ENCODE measurements at places on chromosomes 3 and 15.

GRCh38 chr3:48184299-48184698 is 3.9 kb downstream of the CDC25A start:
- DNase-seq, result no peak

GRCh38 chr3:150942221-150942620 is 30.3 kb downstream of the CLRN1 start:
- DNase-seq, result no peak

- no peak for DNase-seq
These were observed 229.4 kb upstream of the AZI2 start for GRCh38 chr3:28577941-28578500.

- no peak for DNase-seq
These were observed 58.0 kb upstream of the LRTM1 start for GRCh38 chr3:54985856-54986255.

DNA sequence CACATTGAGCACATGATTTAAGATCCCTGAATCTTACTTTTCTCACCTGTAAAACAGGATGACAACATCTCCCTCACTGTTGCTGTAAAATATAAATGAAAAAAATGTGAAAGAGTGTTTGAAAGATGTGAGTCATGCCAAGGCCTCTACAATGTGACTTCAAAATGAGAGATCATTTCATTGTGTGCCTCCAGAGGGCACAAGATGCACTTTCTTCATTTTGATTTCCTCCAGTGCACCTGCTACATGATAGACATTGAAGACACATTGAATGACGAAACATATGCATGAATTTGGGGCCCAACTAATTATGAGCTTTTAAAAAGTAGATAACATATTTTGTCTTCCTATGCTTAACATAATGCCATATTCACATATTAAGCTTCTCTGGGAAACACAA is 170.3 kb downstream of the MOBP start:
- peak; percentile 27 for DNase-seq

DNA sequence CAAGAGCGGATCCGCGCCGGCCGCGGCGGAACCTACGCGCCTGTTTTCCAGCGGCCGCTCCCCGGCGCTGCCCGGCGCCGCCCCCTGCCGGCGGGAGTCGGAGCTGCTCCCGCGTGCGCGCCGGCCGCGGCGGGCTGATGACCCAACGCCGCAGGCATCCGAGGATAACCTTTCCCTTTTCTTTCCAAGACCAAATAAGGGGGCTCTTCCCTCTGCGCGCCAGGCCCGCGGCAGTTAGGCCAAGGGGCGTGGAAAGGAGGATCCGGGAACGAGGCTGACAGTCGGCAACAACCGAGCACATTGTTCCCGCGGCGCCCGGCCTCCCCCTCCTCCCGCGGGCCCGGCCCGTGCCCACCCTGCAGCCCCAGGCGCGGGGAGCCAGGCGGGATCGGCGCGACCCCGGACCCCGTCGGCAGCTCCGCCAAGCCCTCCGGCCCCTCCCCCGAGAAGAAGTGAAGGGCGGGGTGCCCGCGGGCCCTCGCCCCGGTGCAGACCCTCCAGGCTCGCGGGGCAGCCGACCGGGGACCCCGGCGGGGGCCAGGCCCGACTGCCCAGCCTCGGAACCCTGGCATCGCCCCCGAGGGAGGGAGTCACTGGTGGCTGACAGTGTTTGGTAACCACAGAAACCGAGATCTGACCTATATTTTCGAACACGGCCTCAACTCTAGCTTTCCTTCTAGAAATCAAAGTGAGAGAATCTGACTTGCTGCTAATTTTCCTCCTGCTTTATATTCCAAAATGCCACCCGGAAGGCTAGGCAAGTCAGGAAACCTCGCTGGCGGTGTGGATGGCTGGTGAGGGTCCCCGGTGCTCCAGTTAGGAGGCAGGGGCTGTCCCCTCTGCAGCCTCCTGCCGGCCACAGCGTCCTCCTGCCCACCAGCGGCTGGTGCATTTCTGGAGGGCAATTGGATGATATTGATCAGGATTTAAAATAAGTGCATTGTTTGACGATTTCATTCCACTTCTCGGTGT is 45.6 kb upstream of the SYNM start:
- DNase-seq, result peak; percentile 70

GRCh38 chr3:12437861-12438260 is 46.4 kb upstream of the TSEN2 start:
- no peak for DNase-seq

DNA sequence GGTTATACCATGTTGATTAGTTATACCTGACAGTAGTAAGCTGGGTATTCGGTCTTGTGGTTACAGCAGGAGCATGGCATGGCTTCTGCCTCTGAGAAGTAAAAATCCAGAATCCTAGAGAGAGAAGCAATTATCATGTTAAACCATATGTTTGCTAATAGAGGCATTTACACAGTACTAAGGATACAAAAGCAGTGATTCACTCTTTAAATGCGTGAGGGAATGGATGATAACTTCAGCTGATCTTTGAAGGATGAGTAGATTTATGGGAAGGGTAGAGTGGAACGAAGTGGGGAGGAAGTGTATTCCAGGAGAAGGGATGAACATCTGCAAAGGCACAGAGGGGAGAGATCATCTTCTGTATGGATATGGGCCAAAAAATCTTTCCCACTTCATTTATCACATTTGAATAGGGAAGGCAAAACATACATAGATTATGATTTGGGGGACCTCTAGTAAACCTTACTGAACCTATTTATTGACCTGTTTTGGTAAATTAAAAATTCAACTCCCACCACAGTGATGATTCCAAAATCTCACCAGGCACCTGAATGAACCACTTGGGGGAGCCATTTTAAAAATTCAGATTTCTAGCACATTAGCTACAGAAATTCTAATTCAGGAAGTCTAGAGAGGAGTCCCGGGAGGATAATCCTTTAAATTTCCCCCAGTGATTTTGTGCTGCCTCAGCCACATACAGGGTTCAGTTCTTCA is 35.1 kb downstream of the IGSF10 start:
- DNase-seq, result no peak

DNA sequence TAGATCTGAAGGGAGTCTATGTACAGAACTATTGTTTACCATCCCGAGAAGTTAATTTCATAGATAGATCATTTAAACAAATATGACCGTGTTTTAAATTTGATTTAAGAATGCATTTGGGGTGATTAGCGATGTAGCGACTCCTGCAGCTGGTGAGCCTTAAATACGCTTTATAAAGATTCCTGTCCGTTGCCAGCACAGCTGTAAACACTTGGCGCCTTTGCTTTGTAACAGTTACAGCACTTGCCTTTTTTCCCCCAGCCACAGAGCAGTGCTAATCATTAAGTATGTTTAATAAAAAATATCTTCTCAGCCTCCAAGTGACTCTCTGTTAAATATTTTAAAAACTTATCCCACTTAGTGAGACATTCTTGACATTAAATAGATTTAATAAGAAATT is 333.8 kb downstream of the FEZF2 start:
- no peak for DNase-seq

- no peak for DNase-seq
These were observed 59.0 kb upstream of the PLCL2 start for GRCh38 chr3:16825617-16826204.

DNA sequence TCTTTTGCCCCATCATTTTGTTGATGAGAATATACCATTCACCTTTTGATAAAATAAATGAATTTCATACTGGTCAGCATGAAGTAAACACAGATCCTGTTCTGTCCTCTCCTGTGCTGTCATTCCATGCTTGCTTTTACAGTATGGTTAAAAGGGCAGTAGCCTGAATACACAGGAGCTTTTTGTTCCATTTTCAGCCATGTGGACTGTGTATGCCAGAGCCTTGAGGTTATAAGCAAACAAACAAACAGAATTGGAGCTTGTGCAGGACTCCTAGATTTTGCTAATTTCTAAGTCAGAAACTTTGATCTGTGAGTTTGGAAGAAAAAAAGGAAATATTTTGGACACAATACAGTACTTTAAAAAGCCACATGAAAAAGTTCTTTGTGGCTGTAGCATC is 91.9 kb downstream of the LRRC28 start:
- no peak for DNase-seq

GRCh38 chr15:77508541-77509243 is 88.0 kb downstream of the HMG20A start:
- DNase-seq, result no peak

DNA sequence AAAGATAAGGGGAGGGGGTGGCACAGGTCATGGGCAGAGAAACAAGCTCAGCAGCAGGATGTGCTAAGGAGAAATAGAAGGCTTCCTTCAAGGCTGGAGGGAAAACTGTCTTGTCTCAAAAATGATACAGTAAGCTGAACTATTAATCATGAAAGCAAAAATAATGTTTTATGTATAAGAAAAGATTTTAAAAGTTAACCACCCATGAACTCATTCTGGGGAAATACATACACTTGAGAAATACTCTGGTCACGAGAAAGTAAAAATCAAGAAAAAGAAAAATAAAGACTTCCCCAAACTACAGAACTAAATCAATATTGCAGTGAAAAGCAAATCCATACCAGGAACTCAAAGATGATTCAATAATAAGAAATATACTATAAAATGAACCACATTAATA is 80.7 kb downstream of the KLF13 start:
- no peak for DNase-seq

DNA sequence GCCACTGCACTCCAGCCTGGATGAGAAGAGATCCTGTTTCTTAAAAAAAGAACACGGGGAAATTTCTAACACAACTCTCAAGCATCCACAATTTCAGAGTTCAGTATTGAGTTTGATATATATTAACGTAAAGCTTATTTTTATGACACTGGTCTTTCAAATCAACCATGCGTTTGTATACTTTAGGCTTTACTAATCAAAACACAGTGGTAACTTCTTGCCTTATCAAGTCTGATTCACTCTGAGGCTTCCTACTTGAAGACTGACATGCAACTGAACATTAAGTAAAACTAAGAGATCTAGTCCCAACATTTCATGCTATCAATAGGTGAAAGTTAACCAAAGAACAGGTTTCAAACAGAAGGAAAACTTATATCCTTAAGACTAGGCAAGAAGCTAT is 46.7 kb downstream of the PRTG start:
- no peak for DNase-seq

DNA sequence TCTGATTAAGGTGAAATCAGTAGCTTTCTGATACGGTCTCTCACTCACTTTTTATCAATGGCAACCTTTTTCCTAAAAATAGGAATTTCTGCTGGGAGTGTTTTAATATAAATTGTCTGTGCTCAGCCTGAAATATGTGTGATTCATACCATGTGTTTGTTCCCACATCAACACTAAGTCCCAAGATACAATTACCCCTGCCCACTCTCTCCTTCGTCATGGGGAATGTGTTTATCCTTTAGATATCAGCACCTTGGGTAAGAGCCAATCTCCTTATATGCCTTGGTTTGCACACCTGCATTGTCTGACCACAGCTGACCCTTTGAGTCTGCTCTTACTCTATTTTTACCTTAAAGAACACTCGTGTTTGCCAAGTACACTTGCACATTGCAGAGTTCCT is 356.4 kb downstream of the LPP start:
- DNase-seq, result no peak

DNA sequence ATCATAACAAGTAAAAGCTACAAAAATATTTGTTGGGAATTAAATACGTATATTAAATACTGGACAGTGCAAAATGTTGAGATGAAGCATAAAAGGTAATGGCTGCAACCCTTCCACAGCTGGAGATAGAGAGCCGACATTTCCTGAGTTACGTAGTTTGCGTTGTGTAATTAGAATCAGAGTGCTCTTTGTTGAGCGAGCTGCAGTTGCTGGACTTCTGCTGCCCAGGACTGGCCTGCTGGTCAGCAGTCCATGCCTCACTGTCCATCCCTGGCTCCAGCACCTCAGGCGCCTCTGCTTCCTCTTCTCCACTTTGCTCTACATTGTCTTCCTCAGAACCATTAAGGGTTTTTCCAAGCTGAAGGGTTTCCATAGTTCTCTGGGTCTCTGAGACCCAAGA is 28.4 kb upstream of the SHC4 start:
- no peak for DNase-seq

DNA sequence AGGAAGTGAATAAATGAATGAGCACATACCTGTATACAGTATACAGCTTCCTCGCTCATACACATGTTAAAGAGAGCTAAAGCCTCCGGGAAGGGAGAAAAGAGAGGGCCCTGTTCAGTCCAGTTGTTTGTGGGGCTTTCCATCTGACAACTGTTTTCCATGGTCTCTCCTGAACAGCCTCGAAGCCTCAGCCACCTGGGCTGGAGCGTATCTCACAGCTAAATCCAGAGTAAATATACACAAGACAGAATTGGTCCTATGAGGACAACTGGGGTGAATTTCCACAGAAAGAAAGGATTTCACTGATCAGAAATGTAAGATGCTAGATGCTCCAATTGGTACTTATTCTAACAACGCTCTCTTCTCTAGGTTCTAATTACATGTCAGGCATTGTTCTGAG is 103.5 kb downstream of the LIPC start:
- no peak for DNase-seq

DNA sequence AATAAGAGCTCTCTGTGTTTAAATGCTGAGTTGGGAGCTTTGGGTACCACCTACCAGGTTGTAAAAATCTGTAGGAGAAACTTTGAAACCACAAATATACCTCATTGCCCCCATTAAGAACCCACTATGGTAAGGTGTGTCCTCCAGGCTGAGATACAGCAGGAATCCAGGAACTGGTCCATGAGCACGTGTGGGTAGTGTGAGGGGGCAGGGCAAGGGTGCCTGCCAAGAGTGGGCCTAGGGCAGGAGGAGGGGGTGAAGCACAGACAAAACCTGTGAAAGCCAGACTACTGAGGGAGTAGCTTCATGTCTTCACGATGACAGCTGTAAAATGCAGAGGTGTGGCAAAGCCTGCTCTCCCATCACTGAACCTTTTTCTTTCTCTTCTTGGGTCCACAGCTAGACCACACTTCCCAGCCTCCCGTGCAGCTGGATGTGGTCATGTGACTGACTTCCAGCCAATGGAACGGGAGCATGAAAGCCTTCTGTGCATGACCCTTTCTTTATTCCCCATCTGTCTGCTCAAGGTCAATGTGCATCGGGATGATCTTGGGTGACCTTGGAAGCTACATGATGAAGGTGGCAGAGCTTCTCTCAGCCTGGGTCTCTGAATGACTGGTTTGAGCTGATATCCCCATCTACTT is 51.1 kb upstream of the POMGNT2 start:
- DNase-seq, result no peak

DNA sequence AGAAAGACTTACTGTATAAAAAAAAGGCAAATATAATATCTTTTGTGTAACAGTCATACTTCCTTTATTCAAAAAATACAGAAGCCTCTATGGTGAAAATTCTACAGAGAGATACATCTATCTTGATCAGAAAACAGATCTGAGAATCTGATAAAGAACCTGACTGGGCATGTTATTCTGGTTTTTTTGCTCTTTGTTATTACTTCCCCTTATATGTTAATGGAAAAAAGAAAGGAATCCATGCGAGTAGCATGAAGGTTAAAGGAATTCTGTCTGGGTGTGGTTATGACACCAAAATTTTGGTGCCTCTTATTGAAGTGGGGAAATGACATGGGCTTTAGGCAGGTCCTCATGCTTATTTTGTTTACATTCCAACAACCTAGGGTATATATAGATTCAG is 81.7 kb downstream of the BCHE start:
- DNase-seq, result no peak

Data from activated CD4-positive, alpha-beta T cell treated with anti-CD3 and anti-CD28 coated beads, Interleukin-2, Interleukin-6, amounts not matched to agents 100 ng/mL and 50 ng/mL, durations not matched to agents 16 hours and 8 hours (primary cell).